ENCODE measurements at places on chromosomes 3 and 15. TPM values are rescaled to one million over a fixed set of nuclear protein-coding genes. Genes with fewer than 3 reads are reported as not detected.

The CHRM5 gene
- not detected for total RNA-seq

The GOLGA8S gene
- 0.18 TPM for total RNA-seq

The NUP210 gene
- 127 TPM for total RNA-seq

The SLC6A1 gene
- total RNA-seq: not detected

The ATP8B4 gene
- total RNA-seq: 3.4 TPM

The CAPN3 gene
- total RNA-seq: 1.8 TPM

The HRG gene
- total RNA-seq: not detected

The ACSBG1 gene
- not detected for total RNA-seq

The C3orf85 gene
- total RNA-seq: not detected

GRCh38 chr3:7275396-7275795 lies 414.5 kb downstream of the GRM7 start:
- no peak for DNase-seq

DNA sequence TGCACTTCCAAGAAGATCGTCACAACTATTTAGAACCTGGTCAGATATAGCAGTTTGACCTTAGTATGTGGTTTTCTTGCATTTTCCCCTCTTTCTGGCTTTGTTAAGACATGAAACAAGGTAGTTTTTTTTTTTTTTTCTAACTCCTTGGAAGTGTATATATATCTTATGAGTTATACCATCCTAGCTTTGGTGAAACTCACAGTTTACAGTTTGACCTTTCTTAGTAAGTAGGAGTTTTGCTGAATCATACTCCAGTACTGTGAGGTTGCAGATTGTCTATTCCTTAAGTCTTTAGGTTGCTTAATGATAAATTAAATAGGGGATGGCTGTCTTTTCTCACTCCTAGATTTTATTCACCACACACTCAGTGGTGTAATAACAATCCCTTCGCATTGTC lies 325.0 kb downstream of the RBMS3 start:
- DNase-seq: no peak

DNA sequence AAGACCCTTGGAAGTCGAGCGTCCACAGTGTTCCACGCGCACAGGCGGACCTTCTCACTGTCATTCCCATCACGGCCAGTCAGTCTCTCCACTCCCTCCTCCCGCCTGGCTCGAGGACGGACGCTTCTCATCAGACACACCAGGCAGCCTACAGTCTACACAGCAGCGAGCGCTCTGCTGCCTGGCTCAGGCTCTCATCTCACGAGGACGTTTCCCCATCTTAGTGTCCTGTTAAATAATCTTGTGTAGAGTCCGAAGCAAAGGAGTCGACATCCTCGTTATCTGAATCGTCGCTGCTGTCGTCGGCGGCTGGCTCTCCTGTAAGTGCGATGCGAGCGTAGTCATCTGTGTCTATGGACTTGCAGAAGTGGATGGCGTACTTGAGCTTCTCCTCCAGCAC lies 12.4 kb upstream of the OCA2 start:
- no peak for DNase-seq

- peak; percentile 1 for DNase-seq
Observed at GRCh38 chr15:70892912-70893560, 410 bp downstream of the LRRC49 start.

DNA sequence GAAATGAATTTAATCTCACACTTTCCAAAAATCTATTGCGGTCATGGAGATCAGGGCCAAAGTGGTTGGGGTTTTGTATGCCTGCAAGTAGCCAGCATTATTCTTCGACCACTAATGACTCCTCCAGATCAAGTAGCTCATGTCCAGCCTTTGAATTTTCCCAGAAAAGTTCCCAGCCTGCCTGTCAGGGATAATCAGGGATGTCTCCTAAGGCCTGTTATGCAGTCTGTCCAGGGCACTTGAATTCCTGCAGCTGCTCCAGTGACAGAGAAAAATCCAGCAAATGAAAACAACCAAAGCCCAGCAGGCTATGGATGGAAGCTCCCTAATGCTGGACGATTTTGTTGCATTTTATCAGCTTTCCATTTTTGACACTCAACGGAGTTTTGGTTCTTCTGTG lies 215.4 kb downstream of the ADAMTSL3 start:
- DNase-seq: no peak

DNA sequence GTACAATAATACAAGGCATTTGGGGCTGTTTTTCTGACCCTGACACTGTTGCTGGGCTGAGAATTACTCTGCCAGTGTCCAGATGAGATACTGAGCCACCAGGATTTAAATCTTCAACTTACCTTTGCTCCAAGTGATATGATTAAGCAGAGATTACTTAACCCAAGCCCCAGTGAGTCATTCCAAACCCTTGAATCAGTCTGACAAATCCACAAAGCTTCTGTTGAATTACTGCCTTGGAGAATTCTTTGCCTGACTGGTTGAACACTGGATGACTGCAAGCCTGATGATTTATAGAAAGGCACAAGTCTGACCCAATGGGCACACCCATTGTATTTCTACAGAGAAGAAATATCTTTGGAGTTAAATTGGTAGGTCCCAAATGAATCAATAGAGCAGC lies 88.2 kb upstream of the TSC22D2 start:
- no peak for DNase-seq

- DNase-seq: no peak
Observed at GRCh38 chr3:151426341-151426657, 34.6 kb downstream of the IGSF10 start.

DNA sequence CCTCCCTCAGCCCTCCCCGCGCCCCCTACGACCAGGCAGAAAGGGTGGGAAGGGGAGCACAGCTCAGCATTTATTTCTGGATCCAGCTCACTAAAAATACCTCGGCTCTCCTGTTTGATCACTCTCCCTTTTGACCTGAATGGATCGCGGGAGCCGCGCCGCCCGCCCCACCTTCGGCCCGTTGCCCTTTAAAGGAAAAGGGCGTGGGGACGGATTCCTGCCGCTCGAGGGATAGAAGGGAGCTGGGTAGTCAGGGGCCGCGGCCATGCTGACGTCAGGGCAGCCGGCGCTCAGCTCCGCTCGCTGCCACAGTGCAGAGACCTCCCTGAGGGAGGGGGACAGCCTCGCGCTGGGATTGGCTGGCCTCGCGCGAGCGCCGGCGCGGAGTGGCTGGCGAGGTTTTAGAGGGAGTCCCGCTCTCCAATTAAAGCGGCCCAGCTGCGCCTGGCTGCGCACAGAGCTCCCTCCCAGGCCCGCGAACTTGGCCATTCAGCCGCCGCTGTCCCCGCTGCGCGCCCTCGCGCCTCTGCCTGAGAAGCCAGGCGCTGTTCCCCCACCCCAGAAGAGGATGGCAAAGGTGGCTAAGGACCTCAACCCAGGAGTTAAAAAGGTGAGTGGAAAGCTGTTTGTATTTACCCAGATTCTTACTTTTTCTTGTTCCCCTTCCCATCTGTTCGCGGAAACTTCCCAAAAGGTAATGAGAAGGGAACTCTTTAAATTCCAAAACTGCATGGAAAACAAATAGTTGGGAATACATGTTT lies at the start of gene LMCD1:
LMCD1 (plus strand) TSS at position 453 of the 761 bp plus-strand sequence; CDS start at position 569, 116 bp downstream.
- DNase-seq: peak; percentile 86

- no peak for DNase-seq
Observed at GRCh38 chr15:31781261-31781660, 249.1 kb upstream of the CHRNA7 start.

DNA sequence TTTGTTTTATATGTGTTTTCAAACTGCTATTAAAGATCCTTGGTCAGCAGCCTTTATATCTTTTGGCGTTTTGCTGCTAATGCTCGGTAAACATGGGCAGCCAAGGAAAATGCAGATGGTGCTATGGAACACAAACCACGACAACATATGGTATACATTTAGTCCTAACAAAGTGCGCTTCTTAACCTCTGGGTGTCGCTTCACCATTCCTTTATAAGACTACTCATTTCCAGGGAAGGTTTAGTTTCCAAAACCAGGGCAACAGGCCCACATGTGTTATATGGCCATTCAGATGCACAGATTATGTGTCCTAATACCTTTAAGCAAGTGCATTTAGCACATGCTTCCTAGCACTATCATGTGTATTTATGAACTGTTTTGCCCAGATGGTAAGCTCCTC lies 14.7 kb downstream of the SHOX2 start:
- no peak for DNase-seq

DNA sequence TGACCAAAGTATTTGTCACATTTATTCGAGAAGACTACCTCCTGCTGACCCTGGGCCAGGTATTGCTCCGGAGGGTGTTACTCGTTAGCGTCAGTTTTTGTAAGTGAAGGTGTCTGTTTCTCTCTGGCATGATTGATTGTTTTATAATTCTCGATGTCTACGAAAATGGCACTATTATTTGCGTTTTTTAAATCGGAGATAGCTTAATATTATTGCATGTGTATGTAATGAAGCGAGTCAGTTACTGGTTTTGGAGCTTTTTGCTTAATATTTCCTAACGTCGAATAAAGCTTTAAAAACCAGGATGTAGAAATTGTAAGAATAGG lies 439 bp downstream of the DZIP3 start:
- no peak for DNase-seq

- no peak for DNase-seq
Observed at GRCh38 chr3:110910346-110910955, 161.2 kb upstream of the NECTIN3 start.

- no peak for DNase-seq
Observed at GRCh38 chr15:70132139-70132538, 34.4 kb upstream of the TLE3 start.

DNA sequence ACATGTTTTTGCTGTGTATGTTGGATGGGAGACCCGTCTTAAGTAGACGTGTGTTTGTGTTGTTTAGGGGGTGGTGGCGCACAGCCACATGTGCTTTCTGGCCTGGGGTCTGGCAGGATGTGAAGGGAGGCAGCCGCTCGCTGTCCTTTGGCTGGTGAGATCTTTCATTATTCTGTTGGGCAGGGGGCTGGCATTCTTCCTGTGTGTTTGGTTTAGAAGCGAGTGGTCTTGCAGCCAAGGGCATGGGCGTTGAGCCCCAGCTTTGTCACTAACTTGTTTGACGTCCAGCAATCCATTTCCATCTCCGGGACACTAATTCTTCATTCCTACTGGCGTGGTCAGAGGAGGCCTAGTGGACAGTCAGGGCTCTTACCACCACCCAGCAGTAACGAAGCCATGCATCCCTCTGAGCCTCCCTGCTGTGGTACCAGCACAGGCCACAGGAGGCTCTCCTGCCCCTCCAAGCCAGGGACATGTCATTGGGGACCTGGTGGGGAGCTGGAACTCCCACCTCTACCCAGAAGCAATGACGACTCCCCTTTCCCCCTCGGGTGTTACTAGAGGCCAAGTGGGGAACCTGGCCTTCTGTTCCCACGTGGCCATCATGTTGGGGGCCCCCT lies 10.7 kb downstream of the THSD4 start:
- no peak for DNase-seq

- DNase-seq: no peak
Observed at GRCh38 chr15:76274226-76274625, 37.0 kb downstream of the ETFA start.

GRCh38 chr3:107970993-107971580 lies 119.7 kb downstream of the CD47 start:
- no peak for DNase-seq
